ENCODE measurements at places on chromosomes 3 and 15.
A peak's percentile ranks its signal among the peaks of the same experiment; 100 is the strongest.

DNA sequence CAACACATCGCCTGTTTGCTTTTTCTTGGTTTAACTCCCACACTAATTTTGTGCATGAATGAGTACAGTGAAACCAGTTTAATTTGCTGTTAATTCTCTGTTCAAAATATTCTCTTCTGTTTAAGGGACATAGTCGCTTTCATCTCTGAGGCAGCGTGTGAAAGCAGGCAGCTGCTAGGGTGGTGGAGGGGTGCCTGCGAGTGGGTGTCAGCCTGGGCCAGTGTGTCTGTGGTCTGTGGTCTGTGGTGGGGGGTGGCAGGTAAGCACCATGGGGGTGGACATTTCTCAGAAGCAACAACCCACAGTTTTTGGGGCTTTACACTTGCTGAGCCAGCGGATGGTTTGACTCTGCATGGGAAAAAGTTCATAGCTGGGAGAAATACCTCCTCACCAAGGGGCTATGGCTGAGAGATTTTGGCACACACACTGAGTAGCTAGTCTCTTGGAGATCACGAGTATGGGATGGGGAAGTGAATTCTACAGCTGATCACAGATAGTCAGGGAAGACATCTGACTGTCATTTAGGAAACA, 109.2 kb downstream of the EPHB1 start:
- H3K36me3 ChIP-seq = no peaks in the 10 kb centered on the region
- H3K4me1 ChIP-seq = peaks cover 7% of the 10 kb centered on the region
- DNase-seq = no peak
- H3K4me3 ChIP-seq = no peak overlapping the region
- no peaks in the 10 kb centered on the region for H3K27me3 ChIP-seq

- H3K27ac ChIP-seq = no peak overlapping the region
- no peak overlapping the region for H3K4me3 ChIP-seq
- H3K36me3 ChIP-seq = no peaks in the 10 kb centered on the region
- H3K4me1 ChIP-seq = peaks cover 14% of the 10 kb centered on the region
- H3K27me3 ChIP-seq = no peaks in the 10 kb centered on the region
Observed at GRCh38 chr3:9224490-9224889, 25.0 kb downstream of the SRGAP3 start.

GRCh38 chr15:43266834-43267233, at the start of gene TGM5:
Gene TGM5 (minus strand): TSS chr15:43266928. CDS start chr15:43266849, 79 bp downstream.
- no peaks in the 10 kb centered on the region for H3K36me3 ChIP-seq
- DNase-seq = no peak
- H3K27ac ChIP-seq = no peak within 1 kb of the TSS
- no peaks in the 10 kb centered on the region for H3K4me1 ChIP-seq
- H3K4me3 ChIP-seq = no peak within 1 kb of the TSS
- no peaks in the 10 kb centered on the region for H3K27me3 ChIP-seq

- no peak for DNase-seq
- no peaks in the 10 kb centered on the region for H3K27me3 ChIP-seq
- no peak overlapping the region for H3K27ac ChIP-seq
- peaks cover 22% of the 10 kb centered on the region for H3K36me3 ChIP-seq
- H3K4me3 ChIP-seq = no peak overlapping the region
- H3K4me1 ChIP-seq = peaks cover 18% of the 10 kb centered on the region
Observed at GRCh38 chr3:179418610-179419009, 32.7 kb downstream of the GNB4 start.

DNA sequence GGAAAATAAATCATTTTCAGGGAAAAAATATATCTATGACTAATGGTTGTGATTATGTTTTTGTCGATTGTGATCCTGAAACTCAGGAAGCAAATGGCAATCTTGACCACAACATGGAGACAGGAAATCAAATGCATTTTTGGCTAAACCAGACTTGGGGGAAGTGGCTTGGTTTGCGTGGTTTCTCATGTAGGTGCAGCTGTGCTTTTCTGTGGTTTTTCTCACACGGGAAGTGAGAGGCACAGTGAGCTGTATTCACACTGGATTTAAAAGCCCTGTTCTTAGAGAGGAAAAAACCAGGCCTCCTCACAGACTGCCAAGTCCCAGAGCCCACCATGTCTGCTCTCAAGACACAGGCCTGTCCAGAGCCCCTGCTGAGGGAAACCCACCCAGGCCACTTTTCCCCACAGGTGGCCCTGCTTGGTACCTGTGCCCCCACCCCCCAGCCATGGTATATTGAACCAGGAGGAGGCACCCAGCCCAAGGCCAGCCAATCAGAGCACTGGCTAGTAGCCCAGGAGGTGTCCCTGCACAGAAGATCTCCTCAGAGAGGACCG, 46.1 kb downstream of the BTD start:
- peak overlapping the region; percentile 79 for H3K27ac ChIP-seq
- no peaks in the 10 kb centered on the region for H3K27me3 ChIP-seq
- no peak for DNase-seq
- no peak overlapping the region for H3K4me3 ChIP-seq
- peaks cover 37% of the 10 kb centered on the region for H3K4me1 ChIP-seq

GRCh38 chr3:42690191-42690590, 4.9 kb downstream of the KLHL40 start:
- H3K27me3 ChIP-seq = no peaks in the 10 kb centered on the region
- DNase-seq = no peak
- no peak overlapping the region for H3K4me3 ChIP-seq
- H3K4me1 ChIP-seq = peaks cover 5% of the 10 kb centered on the region
- no peaks in the 10 kb centered on the region for H3K36me3 ChIP-seq
- H3K27ac ChIP-seq = no peak overlapping the region

- H3K27ac ChIP-seq = peak overlapping the region; percentile 64
- DNase-seq = peak; percentile 85
- no peaks in the 10 kb centered on the region for H3K36me3 ChIP-seq
- H3K4me3 ChIP-seq = no peak overlapping the region
Observed at GRCh38 chr3:195253923-195254432, 17.0 kb downstream of the XXYLT1 start.

DNA sequence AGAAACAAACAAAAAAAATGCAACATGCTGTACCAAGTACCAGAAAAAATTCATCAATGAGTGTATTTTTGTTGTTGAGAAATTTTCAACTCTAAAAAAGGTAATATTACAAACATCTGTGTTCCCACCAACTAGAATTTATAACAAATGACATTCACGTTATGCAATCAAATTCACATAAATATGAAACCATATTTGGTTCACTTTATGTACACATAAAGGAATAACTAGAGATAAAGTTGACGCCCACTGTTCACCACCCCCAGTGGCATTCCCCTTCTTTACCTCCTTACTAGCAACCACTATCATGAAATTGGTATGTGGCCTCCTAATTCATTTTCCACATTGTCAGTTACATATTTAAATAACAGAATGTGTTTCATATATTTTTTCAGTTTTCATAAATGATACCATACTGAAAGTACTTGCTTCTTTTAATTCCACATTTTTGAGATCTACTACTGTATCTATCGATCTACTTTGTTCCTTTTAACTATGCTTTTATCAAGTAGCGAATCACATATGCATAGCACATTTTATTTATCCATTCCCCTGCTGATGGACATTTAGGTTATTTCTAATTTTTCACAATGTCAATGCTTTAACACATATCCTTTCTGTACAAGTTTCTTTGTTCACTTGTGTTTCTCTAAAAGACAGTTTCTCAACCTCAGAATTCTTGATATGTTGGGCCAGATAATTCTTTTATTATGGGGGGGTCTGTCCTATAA, 34.5 kb downstream of the TBC1D5 start:
- H3K4me1 ChIP-seq = peaks cover 5% of the 10 kb centered on the region
- DNase-seq = no peak
- H3K4me3 ChIP-seq = no peak overlapping the region
- H3K27ac ChIP-seq = no peak overlapping the region
- no peaks in the 10 kb centered on the region for H3K27me3 ChIP-seq
- no peaks in the 10 kb centered on the region for H3K36me3 ChIP-seq

DNA sequence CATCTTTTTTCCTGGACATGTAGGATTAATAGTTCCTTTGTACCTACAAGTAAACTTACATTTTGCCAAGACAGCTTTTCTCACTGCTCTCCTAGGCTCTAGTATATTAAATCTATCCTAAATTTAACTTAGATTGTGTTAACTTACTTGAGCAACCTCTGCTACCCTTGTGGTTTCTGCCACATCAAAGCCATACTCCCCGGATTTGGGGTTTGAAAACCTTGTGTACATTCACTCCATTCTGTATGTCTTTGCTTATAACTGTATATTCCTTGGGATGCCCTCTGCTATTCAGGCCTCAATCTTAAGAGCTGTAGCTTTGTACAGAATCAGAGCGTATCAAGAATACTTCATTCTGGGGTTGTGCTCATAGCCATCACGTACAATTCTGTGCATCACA, 60.4 kb downstream of the ARIH1 start:
- no peak overlapping the region for H3K27ac ChIP-seq
- H3K27me3 ChIP-seq = no peaks in the 10 kb centered on the region
- no peak overlapping the region for H3K4me3 ChIP-seq
- peaks cover 9% of the 10 kb centered on the region for H3K4me1 ChIP-seq

DNA sequence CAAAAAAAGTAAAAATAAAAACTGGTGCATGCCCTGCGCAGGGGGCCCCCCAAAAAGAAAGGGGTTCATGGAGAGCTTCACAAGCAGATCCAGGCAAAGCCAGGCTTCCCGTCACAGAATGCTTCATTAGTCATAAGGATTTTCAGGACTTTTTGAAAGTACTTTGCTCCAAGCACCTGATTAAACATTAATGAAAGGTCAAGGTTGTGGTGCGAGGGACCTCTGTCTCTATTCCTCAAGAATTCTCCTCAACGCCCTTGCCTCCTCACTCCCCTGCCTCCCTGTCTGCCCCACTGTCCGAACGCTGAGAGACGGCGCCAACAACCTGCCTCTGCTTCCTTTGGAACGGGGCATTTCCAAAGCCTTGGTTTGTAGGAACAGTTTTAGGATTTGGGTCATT, 240.1 kb upstream of the IGF1R start:
- no peak overlapping the region for H3K4me3 ChIP-seq
- no peak for DNase-seq
- H3K27me3 ChIP-seq = no peaks in the 10 kb centered on the region
- H3K27ac ChIP-seq = no peak overlapping the region
- no peaks in the 10 kb centered on the region for H3K4me1 ChIP-seq

GRCh38 chr3:37295925-37296324, 121.5 kb upstream of the LRRFIP2 start:
- no peak overlapping the region for H3K27ac ChIP-seq
- H3K36me3 ChIP-seq = peaks cover 79% of the 10 kb centered on the region
- no peak for DNase-seq
- no peaks in the 10 kb centered on the region for H3K4me1 ChIP-seq
- no peak overlapping the region for H3K4me3 ChIP-seq
- no peaks in the 10 kb centered on the region for H3K27me3 ChIP-seq

GRCh38 chr15:29032751-29033150, 147.0 kb downstream of the APBA2 start:
- H3K4me1 ChIP-seq = no peaks in the 10 kb centered on the region
- no peaks in the 10 kb centered on the region for H3K27me3 ChIP-seq
- H3K36me3 ChIP-seq = no peaks in the 10 kb centered on the region
- peak; percentile 74 for DNase-seq
- H3K27ac ChIP-seq = no peak overlapping the region
- no peak overlapping the region for H3K4me3 ChIP-seq

GRCh38 chr3:11072631-11073030, 80.1 kb downstream of the SLC6A1 start:
- DNase-seq = no peak
- H3K27me3 ChIP-seq = no peaks in the 10 kb centered on the region
- H3K4me1 ChIP-seq = no peaks in the 10 kb centered on the region
- no peak overlapping the region for H3K4me3 ChIP-seq

DNA sequence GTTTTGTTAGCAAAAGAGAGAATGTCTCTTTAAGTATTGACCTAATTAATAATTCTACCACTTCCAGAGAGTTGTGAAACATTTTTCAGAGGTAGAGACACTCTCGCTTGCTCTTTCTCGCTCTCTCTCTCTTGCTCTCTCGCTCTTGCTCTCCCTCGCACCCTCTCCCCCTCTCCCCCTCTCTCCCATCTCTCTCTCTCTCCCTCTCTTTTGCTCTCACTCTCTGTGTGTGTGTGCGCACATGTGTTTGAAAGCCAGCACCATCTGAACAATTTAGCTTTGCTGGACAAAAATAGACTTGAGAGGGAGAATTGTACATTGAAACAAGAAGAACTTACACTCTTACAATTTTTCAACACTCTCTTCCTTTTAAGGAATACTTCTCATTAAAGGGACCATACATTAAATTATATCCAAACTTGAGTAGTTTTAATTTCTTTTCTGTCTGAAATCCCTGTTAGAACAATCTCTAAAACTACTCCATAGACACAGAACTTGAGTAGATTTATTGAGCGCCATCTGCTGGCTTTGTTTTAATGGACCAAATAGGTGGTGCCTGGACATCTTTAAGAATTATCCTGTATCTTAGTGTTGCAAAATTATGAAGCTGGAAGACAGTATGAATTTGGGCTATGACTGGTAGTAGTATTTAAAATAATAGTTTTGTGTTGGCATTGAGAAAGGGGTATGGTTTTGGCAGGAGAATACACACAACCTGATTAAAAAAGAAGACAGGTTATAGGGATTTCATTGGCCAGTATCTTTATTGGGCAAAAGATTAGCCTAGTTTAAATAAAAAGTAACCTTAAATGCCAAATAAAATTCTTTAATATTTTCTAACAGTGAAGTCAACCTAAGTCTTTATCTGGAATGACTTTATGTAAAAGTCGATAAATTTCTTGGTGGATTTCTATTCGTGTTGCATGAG, 124.6 kb downstream of the AKAP13 start:
- no peaks in the 10 kb centered on the region for H3K36me3 ChIP-seq
- no peak overlapping the region for H3K4me3 ChIP-seq
- H3K27ac ChIP-seq = peak overlapping the region; percentile 73
- H3K4me1 ChIP-seq = peaks cover 58% of the 10 kb centered on the region
- no peaks in the 10 kb centered on the region for H3K27me3 ChIP-seq
- DNase-seq = no peak

- no peaks in the 10 kb centered on the region for H3K36me3 ChIP-seq
- DNase-seq = no peak
- H3K4me1 ChIP-seq = peaks cover 46% of the 10 kb centered on the region
- peaks cover 93% of the 10 kb centered on the region for H3K27me3 ChIP-seq
Observed at GRCh38 chr3:147422196-147422595, 13.0 kb downstream of the ZIC1 start.

GRCh38 chr15:39976291-39977274, 42.7 kb downstream of the EIF2AK4 start:
- H3K4me3 ChIP-seq = peak overlapping the region; percentile 70
- H3K4me1 ChIP-seq = peaks cover 4% of the 10 kb centered on the region
- no peaks in the 10 kb centered on the region for H3K27me3 ChIP-seq
- H3K27ac ChIP-seq = peak overlapping the region; percentile 78
- peaks cover 24% of the 10 kb centered on the region for H3K36me3 ChIP-seq

GRCh38 chr3:39977058-39977794, 167.8 kb downstream of the MYRIP start:
- DNase-seq = peak; percentile 31
- H3K4me1 ChIP-seq = no peaks in the 10 kb centered on the region
- no peak overlapping the region for H3K27ac ChIP-seq
- H3K27me3 ChIP-seq = no peaks in the 10 kb centered on the region
- H3K4me3 ChIP-seq = no peak overlapping the region

DNA sequence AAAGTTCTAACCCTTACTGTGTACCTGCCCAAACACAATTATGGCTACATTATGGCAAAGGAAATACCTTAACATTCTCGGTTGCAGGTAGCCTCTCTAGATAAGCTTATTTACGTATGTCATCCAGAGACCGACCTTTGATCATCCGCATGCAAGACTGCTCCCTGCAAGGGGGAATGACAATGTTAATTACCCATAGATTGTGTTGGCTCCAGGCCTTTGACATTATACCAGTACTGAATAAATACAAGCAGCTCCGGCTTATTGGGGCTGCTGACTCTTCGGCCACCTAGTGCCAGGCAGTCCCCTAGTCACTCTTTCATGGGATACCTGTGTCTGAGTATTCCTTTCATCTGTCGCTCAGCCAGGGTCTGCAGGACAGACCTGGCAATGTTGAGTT, 223.5 kb downstream of the DTWD1 start:
- no peaks in the 10 kb centered on the region for H3K27me3 ChIP-seq
- no peak overlapping the region for H3K4me3 ChIP-seq
- no peak for DNase-seq
- no peak overlapping the region for H3K27ac ChIP-seq
